Stimulated activated CD4-positive, alpha-beta T cell treated with anti-CD3 and anti-CD28 coated beads, TNF-alpha, amount 100 ng/mL, for 24 hours (primary cell): ENCODE measurements at places on chromosomes 6 and 20.
A peak's percentile ranks its signal among the peaks of the same experiment; 100 is the strongest.

DNA sequence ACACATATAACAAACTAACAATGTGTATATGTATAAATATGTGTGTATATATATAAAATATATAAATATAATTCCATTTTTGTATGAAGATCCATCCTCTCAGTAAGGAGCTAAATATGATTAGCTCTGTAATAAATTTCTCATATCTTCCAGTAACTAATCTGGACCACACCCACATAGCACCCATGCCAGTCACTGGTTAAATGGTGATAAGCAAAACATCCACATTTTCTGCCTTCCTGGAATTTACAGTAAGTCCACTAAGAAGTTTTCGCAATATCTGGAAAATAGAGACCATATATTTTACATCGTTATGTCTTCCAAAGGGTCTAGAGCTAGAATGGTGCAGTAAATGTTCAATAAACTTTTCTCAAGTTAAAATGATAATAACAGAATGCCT lies 151.5 kb upstream of the STMND1 start:
- no peak for DNase-seq

GRCh38 chr20:20611167-20611566 lies 101.3 kb downstream of the RALGAPA2 start:
- no peak for DNase-seq

DNA sequence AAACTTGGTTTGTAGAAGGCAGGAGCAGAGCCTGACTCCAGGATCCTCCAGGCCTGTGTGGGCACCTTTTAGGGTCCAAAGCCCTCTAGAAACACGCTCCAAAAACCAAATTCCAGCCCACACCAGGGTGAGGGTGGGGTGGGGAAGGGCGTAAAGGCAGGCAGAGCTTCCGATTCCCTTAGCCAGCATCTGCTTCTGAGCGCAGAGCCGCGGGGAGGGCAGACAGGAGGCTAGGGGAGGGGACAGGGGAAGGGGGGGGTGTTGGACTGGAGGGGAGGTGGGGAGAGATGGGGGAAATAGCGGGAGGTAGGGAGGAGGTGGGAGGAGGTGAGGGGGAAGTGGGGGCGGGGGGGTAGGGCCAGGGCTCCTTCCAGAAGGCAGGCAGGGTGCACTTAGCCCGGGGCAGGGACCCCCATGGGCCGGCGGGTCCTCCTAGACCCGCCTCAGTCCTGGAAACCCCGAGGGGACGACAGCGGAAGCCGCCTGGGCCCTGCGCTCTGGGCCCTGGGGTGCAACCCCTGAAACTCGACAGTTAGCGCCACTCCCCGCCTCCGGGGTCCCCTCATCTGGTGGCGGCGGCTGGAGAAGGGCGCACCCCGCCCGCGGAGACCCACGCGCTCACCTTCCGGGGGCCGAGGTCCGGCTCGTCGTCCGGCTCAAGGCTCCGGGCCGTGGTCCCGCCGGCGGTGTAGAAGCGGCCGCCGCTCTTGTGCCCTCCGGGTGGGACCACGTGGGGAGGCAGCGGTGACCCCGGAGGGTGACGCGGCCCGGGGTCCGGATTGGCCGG lies 22.0 kb upstream of the FRMD1 start:
- no peak for DNase-seq

DNA sequence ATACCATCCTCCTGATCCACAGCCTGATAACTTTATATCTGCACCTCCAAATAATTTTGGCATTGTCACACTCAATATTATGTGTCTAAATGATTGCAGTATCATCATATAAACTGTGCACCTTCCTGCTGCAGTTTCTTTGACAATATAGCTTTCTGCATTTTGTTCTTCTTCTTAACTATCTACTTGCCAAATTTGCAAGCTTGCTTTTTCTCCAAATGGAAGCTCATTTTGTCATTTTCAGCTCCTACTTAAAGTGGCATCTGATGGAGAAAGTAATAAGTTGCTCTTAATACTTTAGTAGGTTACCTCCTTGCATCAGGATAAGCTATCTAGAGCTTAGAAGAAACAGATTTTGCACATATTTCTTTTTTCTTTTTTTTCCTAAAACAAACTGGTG lies 74.0 kb upstream of the DEFB112 start:
- DNase-seq, result no peak

DNA sequence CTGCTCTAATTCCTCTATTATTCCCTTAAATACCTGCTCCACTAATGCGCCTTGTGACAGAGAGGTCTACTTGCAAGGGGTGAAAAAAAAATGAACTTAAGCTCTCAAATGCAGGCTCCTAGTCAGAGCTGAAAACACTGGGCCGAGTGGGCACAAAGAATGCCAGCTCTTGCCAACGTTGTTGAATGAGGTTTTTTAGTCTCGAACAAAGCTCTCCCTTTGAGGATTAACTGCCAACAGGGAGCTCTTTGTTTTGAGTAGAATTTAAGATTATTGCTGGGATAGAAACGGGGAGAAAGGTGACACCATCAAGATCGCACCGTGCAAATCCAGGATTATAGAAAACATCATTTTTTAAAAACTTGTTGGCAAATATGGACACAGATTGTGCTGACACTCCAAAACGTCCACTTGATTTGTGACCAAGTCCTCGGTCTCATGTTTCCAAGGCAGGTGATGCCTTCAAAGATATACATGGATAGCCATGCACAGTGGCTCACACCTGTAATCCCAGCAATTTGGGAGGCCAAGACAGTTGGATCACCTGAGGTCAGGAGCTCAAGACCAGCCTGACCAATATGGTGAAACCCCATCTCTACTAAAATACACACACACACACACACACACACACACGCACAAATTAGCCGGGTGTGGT lies 163.2 kb downstream of the BMP7 start:
- DNase-seq, result no peak

GRCh38 chr6:15956205-15957106 lies 172.4 kb upstream of the MYLIP start:
- no peak for DNase-seq

DNA sequence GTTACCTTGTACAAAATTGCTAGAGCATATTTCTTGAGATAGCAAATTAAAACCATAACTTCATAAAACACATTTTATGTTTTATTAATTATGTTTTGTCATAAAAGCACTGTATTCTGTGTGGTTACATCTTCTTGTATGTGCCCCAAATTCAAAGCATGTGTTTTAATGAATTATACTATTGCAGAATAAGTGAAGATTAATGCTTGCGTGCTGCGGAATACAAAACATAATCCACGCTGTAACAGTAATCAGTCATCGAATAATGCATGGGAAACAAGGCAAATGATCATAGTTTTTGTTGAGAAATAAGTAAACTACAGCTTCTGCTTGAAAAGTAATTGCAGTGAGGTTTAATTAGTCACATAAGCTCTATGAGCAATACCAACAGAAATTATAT lies 459.2 kb upstream of the SOX4 start:
- no peak for DNase-seq

- DNase-seq, result no peak
Observed at GRCh38 chr6:154433477-154434241, 76.8 kb downstream of the CNKSR3 start.

- DNase-seq, result no peak
Observed at GRCh38 chr6:41922154-41922553, 855 bp downstream of the BYSL start.

GRCh38 chr20:41422953-41423352 lies 56.3 kb upstream of the EMILIN3 start:
- no peak for DNase-seq

DNA sequence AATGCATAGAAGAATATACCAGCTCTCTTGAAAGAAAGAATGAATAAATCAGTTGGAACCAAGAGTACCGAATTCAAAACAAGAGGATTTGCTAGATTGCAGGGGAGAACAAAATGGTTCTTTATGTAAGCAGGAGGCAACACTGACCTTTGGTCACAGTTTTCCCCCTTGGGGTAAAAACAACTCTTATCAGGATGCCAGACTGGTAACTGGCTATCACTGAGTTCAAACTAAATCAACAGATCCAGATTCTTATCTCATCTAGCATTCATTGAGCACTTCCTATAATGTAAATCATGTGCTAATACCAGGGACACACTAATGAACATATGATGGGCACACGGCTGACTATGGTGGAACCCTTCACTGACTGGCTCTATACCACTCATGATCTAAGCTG lies 4.8 kb upstream of the IL17F start:
- no peak for DNase-seq

- DNase-seq, result no peak
Observed at GRCh38 chr6:34202329-34203201, 34.1 kb upstream of the HMGA1 start.

DNA sequence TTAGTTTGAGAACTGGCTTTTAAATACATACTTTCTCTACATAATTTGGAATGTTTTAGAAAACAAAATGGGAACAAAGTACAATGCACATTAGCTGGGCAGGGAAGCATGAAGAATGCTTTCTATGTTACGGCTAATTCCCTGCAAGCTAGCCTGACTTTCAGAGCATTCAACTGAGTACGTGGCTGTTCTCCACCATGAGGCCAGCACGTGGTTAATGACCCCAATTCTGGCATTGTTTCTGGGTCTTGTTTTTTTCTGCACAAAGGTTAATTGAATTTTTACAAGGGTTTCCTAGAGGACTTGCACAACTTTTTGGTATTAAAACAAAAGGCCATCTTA lies 208.6 kb upstream of the AGPAT4 start:
- DNase-seq, result no peak

GRCh38 chr6:160275511-160276003 lies 16.9 kb upstream of the SLC22A2 start:
- no peak for DNase-seq

- no peak for DNase-seq
Observed at GRCh38 chr6:30814146-30815040, 69.9 kb upstream of the DDR1 start.

DNA sequence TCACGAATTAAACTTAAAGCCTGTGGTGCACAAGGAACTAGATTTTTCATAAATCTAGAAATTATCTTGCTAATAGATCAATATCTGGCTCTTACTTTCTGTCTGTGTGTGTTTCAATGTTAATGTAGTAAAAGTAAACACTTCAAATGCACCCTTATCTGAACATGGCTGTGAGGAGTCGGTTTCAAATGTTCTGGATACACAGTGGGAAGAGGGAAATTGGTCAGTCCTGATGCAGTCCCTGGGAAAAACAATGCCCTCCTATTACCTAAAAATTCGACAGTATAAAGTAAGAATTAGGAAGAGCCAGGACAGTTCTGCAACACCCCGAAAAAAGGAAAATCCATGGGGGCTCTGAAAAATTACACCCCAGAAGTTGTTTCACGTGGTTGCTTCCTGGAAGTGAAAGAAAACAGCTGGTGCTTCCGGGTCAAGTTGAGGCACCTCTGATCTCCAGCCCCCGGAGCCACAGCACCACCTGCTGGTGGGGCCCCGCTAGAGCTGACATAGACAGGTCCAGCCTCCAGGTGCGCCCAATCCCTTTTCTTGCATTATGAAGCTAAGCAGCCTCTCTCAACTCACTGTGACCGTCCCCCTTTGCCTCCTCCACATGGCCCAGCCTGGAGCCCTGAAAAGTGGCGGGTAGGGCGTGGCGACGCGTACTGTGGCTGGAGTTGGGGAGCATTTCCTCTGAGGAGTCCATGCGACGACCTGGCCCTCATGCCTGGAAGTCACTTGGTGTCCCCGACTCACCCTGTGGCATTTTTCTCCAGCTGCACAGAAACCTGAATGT lies 8.3 kb downstream of the SEMG2 start:
- peak; percentile 18 for DNase-seq

DNA sequence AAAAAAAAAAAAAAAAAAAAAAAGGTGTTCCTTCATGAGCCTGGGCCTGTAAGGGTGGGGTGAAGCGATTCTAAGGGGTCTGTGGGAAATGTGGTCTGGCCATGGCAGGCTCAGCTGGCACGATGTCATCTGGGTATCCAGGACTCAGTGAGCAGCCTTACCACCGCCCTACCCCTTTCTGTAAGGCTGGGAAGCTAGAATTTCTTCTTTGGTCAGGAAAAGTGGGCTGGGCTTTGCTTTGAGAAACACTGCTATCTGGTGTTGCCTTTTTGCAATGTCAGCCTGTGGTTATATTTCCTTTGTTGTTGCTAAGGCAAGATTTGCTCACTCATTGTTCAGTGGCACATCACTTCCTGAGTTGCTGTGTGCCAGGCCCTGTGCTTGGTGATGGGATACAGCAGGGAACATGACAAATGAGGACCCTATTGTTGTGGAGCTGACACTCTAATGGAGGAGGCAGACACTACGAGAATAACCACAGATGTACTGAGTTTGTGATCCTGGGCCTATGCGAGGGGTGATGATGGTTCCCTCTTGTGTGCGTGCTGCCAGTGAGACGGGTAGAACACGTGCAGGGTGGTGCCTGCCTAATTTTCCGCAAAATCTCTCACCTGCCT lies 45.9 kb upstream of the ZNFX1 start:
- no peak for DNase-seq

GRCh38 chr6:46899659-46900058 lies 22.1 kb downstream of the ADGRF5 start:
- no peak for DNase-seq

GRCh38 chr6:12973386-12973785 lies 256.8 kb downstream of the PHACTR1 start:
- DNase-seq, result no peak

DNA sequence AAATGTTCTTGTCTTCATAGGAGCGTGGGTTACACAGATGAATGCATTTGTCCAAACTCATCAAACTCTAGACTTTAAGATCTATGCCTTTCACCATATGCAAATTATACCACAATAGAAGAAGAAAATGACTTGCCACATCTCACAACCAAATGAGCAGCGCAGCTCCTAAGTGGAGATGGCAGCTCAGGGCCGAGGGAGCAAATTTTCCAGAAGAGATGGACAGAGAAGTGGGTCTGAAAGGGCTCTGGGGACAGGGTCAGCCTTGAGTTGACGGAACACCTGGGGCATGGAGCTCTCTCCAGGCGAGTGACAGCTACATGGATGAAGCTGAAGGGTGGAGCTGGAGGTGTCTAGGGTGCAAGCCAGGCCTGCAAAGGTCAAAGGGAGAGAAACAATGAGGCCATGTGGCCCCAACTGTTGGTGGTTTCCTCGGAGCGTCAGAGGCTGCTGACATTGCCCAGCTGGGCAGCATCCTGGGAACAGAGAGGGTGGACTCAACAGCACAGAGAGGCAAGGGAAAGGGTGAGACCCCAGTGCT lies 228.3 kb downstream of the NRN1 start:
- no peak for DNase-seq

- no peak for DNase-seq
Observed at GRCh38 chr20:40010483-40010882, 678.6 kb downstream of the MAFB start.
